ENCODE measurements at places on chromosomes 2 and 18.
A peak's percentile ranks its signal among the peaks of the same experiment; 100 is the strongest.

GRCh38 chr2:12773586-12774394 is 57.1 kb downstream of the TRIB2 start:
- DNase-seq = peak; percentile 13
- no peaks in the 10 kb centered on the region for H3K27me3 ChIP-seq
- H3K4me3 ChIP-seq = no peak overlapping the region
- H3K36me3 ChIP-seq = no peaks in the 10 kb centered on the region
- peaks cover 2% of the 10 kb centered on the region for H3K4me1 ChIP-seq

DNA sequence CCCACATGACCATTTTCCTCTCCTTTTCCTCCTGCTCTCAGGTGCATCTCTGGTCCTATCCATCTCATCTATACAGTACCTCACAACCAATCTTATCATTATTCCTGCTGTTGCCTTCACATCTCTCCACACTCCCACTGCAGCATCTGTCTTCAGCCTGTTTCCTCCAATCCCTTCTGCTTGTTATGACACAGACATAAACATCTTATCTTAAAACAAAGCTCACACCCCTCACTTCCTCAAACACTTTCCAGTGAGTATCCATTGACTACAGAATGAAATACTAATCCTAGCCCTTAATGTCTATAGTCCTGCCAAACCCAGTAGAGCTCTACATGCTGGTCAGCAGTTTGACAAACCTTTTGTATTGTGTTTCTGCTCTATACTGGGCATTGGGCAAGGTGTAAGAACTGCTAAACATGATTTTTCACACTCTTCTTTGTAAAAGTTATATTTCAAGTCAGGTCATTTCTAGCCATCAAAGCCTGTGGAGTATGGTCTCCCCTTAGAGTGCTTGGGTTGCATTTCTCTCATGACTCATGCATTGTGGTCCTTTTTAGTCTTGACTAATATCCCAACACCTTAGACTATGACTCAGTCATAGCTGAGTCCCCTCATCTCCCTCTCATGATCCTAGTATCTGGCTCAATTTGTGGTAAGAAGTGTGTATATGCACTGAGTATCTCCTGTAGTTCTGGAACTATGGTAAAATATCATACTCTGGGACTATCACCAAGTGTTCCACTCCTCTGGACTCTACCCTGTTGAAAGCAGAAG is 187.0 kb downstream of the CYRIA start:
- no peak overlapping the region for H3K4me3 ChIP-seq
- no peak for DNase-seq
- no peaks in the 10 kb centered on the region for H3K4me1 ChIP-seq
- H3K27ac ChIP-seq = no peak overlapping the region
- no peaks in the 10 kb centered on the region for H3K36me3 ChIP-seq
- no peaks in the 10 kb centered on the region for H3K27me3 ChIP-seq

- no peaks in the 10 kb centered on the region for H3K27me3 ChIP-seq
- DNase-seq = no peak
- H3K36me3 ChIP-seq = no peaks in the 10 kb centered on the region
- no peak overlapping the region for H3K27ac ChIP-seq
- no peak overlapping the region for H3K4me3 ChIP-seq
- peaks cover 2% of the 10 kb centered on the region for H3K4me1 ChIP-seq
These were observed 16.6 kb downstream of the INPP5D start for GRCh38 chr2:233076749-233077148.

DNA sequence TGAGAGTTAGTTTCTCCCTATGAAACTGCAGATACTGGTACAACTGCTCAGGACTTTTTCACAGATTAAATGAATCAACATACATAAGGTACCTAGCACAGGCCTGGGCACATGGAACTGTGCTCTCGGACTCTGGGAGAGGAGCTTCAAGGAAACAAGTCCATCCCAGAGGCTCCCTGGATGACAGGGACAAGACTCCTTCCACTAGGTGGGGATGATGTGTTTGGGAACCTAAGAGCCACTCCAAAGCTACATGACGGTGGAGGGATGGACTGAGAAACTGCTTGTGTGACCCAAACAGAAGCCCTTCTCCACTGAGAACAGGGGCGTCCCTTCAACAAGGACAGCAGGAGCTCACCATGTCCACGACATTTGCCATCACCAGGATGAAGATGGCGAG is 37.1 kb downstream of the CENPO start:
- no peaks in the 10 kb centered on the region for H3K36me3 ChIP-seq
- no peaks in the 10 kb centered on the region for H3K4me1 ChIP-seq
- no peak overlapping the region for H3K4me3 ChIP-seq
- H3K27me3 ChIP-seq = no peaks in the 10 kb centered on the region
- DNase-seq = peak; percentile 75
